ENCODE measurements at places on chromosomes 4 and X. TPM values are rescaled to one million over a fixed set of nuclear protein-coding genes. Genes with fewer than 3 reads are reported as not detected.

- no peak for DNase-seq
Measured at GRCh38 chrX:28625223-28625622, 38.0 kb downstream of the IL1RAPL1 start.

DNA sequence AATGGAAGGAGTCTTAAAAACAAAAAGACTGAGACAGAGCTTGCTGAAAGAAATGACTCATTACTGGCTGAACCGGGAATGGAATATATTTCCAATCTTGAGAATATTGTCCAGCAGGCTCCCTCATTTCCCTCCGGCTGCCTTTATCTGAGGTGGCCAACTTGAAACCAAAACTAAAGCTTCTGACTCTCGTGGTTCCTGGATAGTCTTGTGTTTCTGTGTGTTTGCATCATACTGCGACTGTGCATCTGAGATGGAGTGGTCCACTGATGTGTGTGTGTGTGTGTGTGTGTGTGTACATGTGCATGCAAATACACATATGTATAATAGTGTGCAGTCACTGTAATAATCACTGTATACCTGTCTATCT lies 145.6 kb upstream of the SCML1 start:
- DNase-seq: no peak

Gene H2BW2
- not detected for total RNA-seq

DNA sequence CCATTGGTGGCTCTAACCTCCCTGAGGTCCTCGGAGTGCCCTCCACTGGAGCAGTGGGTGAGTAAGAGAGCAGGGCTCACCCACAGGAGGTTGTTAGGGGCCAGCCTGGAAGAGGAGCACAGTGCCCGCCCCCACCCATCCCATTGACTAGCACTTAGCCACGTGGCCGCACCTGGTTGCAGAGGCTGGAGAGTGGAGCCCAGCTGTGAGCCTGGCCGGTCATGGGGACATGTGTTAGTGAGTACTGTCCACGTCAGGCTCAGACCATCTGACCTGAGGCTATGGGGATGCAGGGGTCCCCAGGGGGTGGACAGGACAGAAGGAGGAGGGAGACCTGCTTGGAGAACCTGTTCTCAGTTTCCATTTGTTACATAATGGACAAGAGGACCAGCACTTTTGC lies 1.4 kb upstream of the MAN2B2 start:
- DNase-seq: no peak

Gene CENPI
- total RNA-seq: 1.7 TPM

DNA sequence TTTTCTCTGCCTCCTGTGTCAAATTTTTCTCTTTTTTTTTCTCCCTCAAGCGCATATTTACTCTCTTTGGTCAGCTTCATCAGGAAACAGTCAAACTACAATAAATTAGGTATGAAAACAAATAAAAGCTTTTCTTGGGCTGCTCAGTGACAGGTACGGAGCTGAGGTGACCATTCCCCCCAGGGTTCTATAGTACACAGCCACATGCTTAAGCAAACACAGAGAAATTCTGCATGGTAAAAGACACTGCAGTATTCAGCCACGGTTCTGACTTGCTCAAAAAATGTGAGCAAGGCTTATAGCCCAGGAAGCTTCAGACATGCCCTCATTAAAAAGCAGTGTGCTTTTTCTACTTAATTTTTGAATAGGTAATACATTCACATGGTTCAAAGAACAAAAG lies 138.5 kb downstream of the GRIA3 start:
- no peak for DNase-seq

Gene VSIG4
- 64.0 TPM for total RNA-seq

Gene C1QTNF7
- 33.2 TPM for total RNA-seq

Gene PROM1
- 3.3 TPM for total RNA-seq

DNA sequence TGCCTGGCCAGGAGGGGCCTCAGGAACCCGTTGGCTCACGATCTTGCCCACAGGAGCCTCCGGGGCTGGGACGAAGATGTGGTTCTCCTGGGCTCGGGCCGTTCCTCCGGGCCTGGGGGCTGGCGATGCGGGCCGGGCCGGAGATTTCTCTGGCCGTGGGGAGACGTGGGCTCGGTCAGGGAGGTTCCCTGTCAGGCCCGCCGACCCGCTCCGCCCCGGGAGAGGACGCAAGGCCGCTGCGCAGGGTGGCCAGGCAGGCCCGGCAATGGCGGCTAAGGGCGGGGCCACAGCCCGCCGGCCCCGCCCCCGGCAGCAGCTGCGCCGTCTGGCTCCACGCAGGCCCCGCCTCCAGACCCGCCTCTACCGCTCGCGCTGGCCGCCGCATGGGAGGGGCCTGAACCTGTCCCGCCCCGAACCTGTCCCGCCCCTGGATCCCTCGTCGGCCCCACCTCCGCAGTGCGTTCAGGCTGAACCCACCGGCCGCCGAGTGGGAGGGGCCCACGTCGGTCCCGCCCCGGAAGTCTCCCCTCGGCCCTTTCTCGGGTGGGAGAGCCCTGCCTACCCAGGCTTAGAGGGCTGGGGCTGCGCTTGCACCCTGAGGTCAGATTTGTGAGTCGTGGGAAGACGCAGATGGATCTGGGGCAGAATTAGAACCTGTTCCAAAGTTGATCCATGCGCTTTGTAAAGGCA lies at the start of gene FAM3A:
Gene FAM3A, minus strand, starts transcription at position 267 of the 690 bp plus-strand sequence. CDS start 460 bp downstream, outside the sequence.
- peak; percentile 96 for DNase-seq

DNA sequence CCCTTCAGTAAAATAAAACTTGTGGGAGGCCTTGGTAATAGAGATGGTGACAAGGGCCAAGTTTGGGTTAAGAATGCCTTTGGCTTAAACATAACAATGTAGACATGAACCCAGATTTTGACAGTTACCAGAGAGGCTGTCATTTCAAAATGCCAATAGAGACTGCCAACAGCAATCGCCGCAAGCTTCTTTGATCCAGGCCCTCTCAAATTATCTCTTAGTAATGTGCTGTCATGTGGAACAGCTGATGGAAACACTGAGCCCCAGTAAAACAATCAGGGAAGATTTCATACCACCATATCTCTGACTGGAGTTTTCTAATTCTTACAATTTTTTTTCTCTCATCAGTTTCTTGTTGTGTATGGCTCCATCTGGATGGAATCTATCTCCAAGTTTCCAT lies 80.5 kb downstream of the ZNF330 start:
- DNase-seq: no peak

Gene SYNPO2
- 2,721 TPM for total RNA-seq

GRCh38 chr4:1169691-1170096 lies 2.7 kb downstream of the SPON2 start:
- DNase-seq: peak; percentile 87

Gene SEC24B
- total RNA-seq: 34.5 TPM

Gene DMD
- 200 TPM for total RNA-seq

DNA sequence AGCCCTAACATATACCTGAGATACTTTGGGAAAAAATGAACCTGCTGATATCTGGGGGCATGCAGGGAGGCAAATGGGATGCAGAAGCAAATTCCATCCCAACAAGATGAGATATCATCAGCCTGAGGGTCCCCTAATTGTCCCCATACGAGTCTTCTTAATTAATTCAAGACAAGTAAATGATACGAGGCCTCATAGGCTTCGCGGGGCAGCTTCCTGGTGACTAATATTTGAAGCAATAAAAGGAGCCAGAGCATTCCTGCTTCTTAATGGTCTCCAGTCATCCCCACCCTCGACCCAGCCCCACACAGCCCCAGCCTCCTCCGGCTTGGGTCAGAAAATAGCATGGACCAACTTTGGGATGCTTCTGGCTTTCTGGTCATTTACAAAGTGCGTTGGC lies 99.6 kb upstream of the MSX1 start:
- DNase-seq: no peak

DNA sequence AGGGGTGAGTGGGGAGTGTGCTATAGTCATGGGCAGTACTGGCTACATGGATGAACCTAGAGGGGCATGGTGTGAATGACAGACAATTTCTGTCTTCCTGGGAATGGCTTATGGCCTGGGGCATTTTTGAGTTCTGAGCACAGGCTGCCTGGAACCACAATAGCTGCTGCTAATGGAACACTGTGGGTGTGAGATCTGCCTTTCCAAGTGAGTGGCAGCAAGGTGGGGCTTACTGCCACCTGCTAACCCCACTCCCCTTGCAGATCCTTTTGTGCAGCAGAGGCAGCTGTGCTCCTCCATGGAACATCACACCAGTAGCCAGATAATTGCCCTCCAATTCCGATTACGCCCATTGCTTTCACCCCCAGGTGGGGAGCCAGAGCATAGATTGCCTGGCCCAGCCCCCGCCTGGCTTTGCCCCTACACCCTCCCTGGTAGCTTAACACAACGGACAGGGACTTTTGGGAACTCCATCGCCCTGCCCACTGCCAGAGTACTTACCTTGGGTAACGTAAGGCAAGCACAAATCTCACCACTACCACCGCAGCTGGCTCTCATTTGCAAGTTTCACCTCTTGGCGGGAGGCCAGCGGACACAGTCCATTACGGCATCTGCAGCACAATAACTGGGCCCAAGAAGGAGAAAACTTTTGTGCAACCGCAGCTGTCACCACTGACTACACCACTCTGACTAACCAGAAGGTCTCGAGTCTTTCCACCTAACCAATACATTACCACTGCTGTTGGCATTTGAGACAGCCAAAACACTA lies 421.2 kb upstream of the NWD2 start:
- DNase-seq: no peak

GRCh38 chrX:20026278-20026677 lies 35.4 kb upstream of the BCLAF3 start:
- DNase-seq: no peak

- no peak for DNase-seq
Measured at GRCh38 chr4:119652998-119653397, 24.4 kb upstream of the PDE5A start.

DNA sequence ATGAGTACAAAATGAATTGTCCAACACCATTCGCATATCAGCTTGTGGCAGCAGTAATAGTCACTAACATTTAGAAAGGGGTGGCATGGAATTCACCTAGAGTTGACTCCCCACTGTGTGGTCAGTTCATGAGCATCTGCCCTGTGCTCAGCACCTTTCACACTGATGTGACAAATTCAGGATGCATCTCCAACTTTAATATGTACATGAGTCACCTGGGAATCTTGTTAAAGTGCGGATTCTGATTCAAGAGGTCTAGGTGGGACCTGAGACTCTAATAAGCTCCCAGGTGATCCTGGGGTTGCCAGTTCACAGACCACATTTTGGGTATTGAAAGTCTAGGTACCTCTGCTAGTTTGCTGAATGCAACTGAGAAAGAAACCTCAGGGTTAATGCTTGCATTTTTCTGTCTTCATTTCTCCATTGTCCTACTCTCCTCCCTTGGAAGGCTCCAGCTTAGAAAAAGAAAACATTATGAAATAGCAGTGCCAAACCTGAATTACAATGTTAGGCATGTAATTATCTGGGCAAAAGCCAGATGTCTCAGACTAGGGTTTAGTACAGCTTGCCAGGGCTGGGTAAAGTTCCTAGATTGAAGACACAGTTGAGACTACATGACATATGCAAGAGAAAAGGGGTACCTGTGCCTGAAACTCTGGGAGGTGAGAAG lies 32.7 kb downstream of the TMSB4X start:
- no peak for DNase-seq

DNA sequence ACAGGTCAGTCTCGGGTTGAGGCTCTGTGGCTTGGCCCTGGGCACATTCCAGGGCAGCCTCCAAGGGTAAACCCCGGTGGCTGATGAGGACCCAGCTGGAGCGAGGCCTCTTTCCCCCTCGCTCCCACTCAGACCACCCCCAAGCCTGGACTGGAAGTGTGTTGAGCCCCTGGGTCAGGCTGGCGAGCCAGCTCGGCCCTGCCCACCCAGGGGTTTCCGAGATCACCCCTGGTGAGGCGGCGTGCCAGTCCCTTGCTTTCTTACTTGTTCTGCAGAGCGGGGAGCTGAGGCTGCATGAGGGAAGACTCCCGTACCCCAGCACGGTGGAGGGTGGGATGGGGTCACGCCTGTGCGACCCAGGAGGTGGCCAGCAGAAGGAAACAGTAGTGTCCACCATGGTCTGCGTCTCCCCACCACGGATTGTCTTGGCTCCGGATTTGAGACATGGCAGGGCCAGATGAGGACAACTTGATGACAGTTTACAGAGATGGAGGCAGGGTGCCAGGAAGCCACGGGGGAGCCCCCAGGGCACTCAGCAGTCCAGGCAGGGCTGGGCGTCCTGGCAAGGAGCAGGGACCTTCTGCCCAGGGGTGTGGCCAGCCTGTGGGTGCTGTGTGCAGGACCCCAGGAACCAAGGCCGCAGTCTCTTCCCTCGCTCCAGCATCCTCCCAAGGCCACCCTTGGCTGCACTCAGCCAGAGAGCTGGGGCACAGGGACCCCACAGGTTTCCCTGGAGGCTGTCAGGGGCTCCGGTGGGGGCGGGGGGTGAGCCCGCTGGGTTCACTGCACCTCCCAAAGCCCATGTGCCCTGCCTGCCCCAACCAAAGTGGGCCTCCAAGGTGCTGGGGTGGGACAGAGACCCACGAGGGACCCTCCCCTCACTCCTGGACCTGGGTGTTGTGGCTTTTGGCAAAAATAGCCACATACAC lies 6.6 kb upstream of the FGFRL1 start:
- no peak for DNase-seq

DNA sequence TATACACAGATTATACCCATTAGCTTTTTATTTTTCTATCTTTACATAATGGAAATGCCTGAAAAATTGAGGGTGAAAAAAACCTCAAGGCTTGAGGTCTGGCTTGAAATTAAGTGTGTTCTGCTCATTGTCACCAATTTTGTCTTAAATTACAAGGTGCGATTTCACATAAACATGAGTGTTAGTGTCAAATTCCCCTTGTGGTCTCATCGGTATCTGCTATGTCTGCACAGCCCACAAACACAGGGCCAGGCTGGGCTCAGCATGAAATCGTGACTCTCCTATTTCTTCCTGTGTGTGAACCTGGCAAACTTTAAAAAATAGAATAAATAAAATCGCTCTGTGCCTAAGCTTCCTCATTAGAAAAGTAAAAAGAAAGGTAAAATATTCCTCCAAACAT lies 109.1 kb downstream of the CRLF2 start:
- peak; percentile 29 for DNase-seq

- no peak for DNase-seq
Measured at GRCh38 chr4:82947498-82947897, 47.0 kb downstream of the THAP9 start.

- DNase-seq: no peak
Measured at GRCh38 chr4:55604996-55605395, 13.0 kb upstream of the PDCL2 start.

GRCh38 chr4:2141022-2141761 lies 82.1 kb downstream of the NAT8L start:
- peak; percentile 60 for DNase-seq

- no peak for DNase-seq
Measured at GRCh38 chr4:165472943-165473676, 94.3 kb downstream of the CPE start.

GRCh38 chr4:87042221-87042620 lies 107.4 kb downstream of the AFF1 start:
- DNase-seq: peak; percentile 37

GRCh38 chr4:3285558-3286334 lies 7.1 kb upstream of the RGS12 start:
- no peak for DNase-seq

GRCh38 chr4:11537846-11538245 lies 109.2 kb upstream of the HS3ST1 start:
- DNase-seq: no peak

Measured in esophagus muscularis mucosa (tissue), 4 donors.